Stimulated activated CD4-positive, alpha-beta T cell treated with anti-CD3 and anti-CD28 coated beads, Interleukin-4, amount 100 ng/mL, for 4 hours (primary cell): ENCODE measurements at places on chromosomes 3 and 15.

GRCh38 chr15:62775932-62776331 is 266.6 kb upstream of the TPM1 start:
- no peak for DNase-seq

- no peak for DNase-seq
Measured at GRCh38 chr15:61749169-61749568, 311.1 kb downstream of the VPS13C start.

DNA sequence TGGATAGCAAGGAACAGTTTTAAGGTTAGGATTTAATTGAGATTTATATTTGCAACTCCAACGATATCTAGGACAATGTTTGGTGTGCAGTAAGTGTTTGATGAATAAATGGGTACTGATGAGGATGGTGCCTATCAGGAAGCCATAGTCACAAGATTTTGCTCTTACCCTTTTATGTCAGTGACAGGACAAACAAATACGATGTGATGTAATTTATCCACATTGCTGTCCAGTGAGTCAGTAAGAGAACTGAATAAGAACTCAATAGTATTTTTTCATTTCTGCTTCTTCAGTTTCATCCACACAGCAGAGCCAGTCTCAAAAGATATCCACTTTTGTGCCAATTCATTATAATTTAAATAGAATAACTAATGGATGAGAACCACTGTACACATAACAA is 18.5 kb downstream of the C3orf85 start:
- no peak for DNase-seq

DNA sequence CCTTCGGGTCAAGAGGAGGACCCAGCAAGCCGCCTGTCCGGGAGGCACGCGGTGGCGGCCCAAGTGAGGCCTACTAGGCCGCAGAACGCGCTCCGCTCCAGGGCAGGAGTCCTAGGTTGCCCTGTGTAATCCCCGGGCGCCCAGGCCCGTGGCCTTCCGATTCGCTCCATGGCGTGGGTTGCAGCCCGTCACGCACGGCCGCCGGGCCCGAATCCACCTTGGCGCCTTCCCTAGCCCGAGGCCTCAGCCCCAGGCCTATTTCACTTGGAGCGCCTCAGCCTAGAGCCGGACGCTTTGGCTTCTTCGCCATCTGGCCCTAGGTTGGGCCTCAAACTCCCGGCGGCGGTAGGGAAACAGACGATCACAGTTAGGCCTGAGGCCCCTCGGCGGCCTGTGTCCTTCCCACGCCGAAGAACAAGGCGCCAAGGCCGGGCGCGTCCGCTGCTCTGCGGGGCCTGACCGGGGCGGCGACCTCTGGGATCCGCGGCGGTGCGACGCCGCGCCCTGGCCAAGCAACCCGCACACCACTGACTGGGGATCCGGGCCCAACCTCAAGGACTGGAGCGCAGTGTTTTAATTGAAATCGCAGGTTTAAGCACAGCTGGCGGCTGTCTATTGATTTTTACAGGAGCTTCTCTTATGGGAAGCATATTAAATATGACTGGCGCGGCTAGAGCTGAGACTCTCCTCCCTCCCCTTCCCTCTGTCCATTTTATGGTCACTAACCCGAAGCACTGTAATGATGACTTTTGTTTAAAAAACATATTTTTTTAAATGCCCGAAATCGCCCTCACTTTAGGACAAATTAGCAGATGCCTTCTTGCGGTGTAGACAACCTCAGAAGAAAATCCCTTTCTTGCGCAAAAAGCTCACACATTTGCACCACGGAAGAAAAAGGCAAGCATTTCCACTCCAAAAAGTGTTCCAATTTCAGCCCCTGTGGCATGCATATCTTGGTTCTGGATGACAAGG is 3.8 kb upstream of the FEZF2 start:
- DNase-seq: no peak

DNA sequence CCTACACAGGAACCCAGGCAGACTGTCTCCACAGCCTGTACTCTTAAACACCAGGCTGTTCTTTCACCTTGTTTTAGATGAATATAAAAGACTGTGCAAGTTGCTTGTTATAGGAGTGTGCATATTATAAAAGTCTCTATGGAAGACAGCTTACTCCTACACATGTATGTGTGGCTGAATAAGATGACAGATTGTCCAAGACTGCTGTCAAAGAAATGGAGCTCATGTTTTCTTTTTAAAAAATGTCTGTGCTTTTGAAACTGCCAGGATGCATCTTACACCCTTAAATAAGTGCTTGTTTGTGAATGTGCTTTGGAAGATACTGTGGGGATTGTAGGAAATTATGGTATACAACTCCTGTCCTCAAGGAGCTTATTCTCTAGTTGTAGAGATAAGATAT is 237.4 kb downstream of the BBX start:
- no peak for DNase-seq

- no peak for DNase-seq
Measured at GRCh38 chr15:28961391-28961790, 75.6 kb downstream of the APBA2 start.
